ENCODE measurements at places on chromosomes 3 and 15.

DNA sequence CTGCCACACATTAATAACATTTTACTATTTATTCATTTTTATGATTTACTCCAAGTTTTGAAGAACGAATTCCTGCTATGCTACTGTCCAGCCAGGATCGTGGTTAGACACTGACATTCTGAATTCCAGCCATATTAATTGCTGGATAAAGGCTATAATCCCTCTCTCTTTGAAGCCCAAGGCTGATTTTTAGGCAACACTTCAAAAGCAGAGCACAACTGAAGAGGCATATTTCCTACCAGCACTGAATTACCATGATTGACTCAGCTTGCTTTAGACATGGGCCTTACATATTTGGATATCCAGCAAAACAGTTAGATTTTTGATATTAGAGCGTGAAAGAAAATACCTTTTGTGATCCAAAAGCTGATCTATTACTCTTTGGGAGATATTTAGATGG lies 205.0 kb downstream of the ZIC1 start:
- DNase-seq: no peak

DNA sequence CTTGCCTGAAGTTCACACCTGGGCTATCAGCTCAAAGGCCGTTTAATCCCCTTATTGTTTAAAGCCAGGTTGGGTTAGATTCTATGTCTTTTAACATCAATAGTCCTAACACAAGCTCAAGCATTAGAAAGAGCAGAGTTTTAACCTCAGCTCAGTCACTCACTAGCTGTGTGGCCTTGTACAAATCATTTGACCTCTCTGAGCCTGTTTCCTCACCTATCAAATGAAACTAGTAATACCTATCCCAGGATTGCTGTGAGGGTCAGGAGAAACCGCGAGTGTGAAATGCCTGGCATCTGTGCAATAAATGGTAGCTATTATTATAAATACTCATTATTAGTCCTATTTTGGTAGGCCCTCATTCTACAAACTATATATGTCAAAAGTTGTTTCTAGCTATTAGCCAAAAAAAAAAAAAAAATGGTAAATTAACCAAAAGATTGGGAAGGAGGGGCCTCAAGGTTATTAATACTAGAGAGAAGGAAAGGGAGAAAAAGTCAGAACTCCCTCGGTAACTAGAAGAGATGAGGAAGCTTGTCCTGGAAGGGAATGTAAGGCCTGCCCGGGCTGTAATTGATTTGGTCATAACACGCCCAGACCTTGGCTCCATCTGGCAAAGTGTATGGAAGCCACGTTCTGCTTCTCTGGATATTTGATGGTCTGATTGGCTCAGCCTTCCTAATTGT lies 510.5 kb upstream of the PROK2 start:
- DNase-seq: no peak

- no peak for DNase-seq
These were observed 792.6 kb downstream of the NAALADL2 start for GRCh38 chr3:175651716-175652115.

DNA sequence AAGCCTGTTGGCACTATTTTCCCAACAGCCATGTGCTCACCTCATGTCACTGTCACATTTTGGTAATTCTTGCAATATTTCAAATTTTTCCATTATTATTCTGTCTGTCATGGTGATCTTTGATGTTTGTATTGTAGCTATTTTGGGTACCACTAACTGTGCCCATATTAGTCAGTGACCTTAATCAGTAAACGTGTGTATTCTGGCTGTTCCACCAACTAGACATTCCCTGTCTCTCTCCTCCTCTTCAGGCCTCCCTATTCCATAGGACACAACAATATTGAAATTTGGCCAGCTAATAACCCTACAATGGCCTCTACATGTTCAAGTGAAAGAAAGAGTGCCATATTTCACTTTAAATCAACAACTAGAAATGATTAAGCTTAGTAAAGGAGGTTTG lies 88.6 kb downstream of the OPA1 start:
- no peak for DNase-seq

DNA sequence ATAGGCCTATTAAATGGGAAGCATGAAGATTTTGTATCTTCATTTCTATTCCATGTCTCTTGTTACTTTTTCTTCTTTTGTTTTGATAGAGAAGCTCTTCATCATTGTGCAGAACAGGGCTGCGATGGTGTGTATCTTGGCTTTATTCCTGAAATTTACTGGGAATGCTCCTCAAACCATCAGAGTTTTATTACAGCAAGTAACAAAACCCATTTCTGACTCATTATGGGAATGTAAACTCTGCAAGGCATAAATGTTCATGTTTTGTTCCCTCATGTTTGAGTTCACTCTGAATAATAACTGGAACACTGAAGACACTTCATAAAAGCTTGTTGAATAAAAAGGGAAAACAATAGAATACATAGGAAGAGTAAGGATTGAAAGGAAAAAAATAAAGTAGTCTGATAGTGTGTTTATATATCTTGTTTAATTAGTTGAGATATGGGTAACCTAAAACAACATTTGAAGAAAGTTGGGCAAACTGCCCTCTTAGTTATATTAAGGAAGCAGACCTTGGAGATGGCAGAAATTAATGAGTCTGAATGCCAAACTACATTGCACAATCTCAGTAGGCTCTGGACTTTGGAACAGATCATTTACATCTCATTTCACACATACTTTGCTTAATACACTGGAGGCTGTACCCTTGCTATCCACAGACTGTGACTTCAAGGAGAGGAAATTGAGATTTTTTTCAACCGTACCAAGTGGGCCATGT lies 521.5 kb downstream of the GRM7 start:
- no peak for DNase-seq

DNA sequence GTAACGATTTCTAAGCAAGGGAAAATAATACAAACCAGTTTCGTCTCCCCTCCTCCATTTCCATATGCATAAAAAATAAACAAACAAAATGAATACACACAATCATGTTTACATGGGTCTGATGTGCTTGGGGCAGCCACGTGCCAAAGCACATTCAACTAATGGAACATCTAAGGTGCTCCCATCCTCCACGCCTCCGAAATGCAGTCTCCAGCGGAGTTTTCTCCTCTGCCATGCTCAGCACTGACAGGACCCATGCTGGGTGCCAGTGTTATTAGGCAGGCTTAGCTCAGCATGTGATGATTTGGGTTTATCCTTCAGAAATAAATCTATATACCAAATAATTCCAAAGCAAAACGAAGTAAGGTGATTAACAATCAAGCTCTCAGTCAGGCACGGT lies 337.3 kb upstream of the ATP10A start:
- DNase-seq: no peak

DNA sequence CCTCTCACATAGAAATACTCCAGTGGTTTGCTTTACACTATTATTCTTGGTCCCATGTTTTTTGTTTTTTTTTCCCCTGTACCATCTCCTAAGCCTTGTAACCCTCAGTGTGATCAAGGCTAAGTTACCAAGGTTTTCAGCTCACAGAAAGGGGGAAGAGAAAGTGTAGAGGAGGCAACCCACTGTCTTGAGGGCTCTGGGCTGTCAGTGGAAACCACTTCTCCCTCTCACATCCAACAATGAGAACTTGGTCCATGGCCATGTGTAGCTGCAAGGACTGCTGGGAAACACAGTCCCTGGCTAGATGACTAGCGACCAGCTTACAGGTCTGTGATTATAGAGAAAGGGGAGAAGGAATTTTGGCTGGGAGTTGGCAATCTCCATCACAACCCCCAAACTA lies 30.3 kb downstream of the GPD1L start:
- DNase-seq: no peak

GRCh38 chr15:84983711-84984110 lies 2.1 kb downstream of the PDE8A start:
- DNase-seq: no peak

- no peak for DNase-seq
These were observed 3.8 kb downstream of the PSTPIP1 start for GRCh38 chr15:76998663-76999285.

DNA sequence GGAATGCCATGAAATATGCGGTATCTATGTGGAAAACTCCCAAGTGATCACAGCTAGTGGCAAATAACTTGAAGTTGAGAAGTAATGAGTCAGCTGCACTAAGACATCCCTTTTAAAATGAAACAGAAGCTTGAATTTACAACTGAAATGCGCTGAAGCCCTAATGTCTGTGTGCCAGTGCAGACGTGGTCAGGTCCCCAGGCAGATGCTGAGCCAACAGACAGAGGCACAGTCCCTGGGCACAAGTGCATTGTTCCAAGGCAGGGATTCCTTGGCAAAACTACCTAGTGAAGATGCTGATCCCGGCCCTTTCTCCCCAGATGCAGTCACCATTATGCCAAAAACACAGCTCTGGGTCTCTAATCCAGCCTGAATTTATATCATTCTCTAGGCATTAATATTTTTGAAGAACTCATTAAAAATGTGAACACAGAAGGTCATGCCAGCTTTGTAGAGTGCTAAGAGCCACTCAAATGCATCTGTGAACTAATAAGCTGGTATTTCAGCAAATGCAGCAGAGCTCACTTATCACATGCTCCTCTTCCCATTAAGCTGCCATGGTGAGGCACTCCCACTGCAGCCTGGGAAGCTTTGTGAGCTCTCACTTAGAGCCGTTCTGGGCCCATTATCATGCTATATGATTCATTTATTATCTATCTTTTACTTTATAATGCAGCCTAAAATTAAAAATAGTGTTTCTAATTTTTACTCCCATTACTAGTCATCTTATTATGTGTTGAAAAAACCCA lies 200.1 kb downstream of the GABRB3 start:
- no peak for DNase-seq

DNA sequence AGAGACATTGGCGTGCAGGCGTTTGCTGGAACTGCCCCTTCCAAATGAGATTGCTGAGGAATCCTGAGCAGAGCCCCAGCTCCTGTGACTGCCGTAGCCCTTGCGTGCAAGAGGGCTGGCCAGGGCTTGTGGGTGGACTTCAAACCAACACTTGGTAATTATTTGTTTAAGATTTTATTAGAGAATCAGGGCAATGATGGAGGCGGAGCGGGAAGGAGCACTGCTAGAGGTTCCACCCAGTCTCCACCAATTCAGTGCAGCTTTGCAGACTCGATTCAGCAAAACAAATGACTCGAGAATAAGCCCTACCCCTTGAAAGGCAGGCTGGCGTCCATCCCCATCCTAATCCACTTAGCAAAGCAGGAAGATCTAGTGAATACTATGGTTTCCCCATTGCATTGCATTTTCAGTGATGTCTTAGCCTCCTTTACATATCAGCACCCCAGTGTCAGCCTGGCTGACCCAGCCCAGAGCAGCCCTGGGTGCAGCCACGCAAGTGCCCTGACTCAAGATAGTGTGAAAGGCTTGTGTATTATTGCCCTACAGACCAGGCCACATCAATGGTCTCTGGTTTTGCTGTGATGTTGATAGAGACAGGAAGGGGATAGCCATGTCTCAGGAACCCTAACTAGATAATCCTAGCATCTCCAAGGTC lies 26.0 kb downstream of the GLDN start:
- DNase-seq: no peak

DNA sequence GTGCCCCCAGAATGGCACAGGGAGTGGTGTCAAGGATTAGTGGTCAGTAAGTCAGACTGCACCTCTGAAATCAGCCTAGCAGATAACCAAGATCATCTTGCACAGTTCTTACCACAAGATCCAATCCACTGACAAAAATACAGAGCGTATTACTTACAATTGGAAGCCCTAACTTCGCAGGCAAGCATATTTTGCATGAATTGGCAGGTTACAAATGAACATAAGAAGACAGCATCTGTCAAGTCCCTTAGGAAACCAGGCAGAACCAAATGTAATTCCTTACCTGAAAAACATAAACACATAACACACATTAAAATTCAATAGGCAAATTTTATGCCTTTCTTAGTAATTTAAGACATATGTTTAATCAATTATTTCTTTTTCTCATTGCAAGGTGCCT lies 293.4 kb downstream of the MAGI1 start:
- no peak for DNase-seq

DNA sequence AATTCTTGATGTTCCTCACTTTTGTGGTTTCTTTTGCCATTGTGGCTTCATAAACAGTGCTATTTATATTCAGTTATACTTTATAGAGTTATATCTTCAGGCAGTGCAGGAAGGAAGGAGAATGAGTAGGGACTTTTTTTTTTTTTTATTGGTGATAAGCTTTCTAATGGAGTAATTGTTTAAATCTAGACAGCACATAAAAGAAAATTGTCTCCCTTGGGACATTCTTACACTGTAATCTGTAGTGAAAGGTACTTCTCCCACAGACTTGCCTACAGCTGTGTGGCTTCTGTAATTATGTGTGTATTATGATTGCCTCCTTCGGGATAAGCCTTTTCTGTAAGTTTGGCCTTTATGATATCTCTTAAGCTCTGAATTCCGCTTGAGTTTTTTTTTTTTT lies 41.6 kb downstream of the WDR76 start:
- DNase-seq: no peak

- peak; percentile 81 for DNase-seq
These were observed 680 bp downstream of the SMARCC1 start for GRCh38 chr3:47780741-47781684.

DNA sequence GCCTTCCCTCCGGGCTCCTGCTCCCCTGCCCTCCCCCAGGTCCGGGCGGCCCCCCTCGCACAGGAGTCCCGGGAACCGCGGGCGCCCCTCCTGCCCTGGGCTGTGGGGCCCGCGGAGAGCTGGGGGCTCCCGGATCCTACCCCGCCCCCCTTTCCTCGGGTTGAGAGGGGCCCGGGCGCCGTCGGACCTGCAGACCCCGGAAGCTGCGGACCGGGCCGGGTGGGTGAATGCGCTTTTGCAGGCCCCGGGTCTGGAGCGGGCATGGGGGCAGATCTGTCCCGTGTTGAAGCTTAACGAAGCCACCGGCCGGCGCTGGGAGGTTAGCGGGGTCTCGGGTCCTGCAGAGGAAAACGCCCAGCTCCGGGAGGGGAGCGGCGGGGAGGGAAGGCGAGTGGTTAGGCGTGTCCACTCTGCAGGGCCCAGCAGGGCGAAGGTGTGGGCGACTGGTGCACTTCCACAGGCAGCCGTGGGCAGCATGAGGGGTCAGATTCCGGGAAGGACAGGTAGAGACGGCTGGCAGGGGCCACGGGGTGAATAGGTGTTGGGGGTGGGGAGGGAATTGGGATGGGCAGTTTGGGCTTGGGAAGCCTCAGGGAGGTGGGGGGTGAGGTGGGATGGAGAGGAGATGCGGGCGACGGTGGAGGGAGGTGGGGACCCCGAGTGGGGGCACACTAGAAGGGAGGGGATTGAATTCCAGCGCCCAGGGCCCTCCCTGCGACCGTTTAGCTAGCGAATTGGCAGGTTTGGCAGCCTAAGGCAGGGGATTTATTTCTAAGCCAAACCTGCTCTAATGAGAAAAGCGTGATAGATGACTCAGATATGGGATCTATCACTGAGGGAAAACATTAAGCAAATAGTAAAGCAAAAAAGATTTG lies 635 bp downstream of the CD276 start:
- no peak for DNase-seq

- no peak for DNase-seq
These were observed 75.0 kb upstream of the RNU6-1 start for GRCh38 chr15:67914537-67915460.

All from Peyer's patch (tissue), 4 donors.